ENCODE measurements at places on chromosomes 16 and 17.

- DNase-seq = no peak
Observed at GRCh38 chr16:66918803-66919568, at the start of gene CDH16. Gene CDH16 (minus strand): TSS chr16:66918885. CDS start chr16:66918065, 820 bp downstream.

DNA sequence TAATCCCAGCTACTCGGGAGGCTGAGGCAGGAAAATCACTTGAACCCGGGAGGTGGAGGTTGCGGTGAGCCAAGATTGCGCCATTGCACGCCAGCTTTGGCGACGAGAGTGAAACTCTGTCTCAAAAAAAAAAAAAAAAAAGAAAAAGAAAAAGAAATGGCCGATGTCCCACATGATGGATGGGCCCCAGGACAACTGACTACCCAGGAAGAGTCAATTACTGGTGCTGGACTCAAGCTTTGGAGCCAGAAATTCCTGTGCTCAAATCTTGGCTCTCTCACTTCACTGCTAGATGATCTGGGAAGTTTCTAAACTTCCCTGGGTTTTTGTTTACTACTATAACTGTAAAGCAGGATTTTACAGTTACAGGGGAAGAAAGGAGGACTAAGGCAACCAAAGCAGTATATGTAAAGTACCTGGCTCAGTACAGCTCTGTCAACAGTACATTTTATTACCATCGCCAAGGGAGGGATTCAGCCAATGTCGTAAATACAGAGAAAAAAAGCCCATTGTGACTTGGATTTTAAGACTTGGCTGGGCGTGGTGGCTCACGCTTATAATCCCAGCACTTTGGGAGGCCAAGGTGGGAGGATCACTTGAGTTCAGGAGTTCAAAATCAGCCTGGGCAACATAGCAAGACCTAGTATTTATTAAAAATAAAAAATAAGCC lies 11.9 kb downstream of the C16orf86 start:
- DNase-seq = no peak

DNA sequence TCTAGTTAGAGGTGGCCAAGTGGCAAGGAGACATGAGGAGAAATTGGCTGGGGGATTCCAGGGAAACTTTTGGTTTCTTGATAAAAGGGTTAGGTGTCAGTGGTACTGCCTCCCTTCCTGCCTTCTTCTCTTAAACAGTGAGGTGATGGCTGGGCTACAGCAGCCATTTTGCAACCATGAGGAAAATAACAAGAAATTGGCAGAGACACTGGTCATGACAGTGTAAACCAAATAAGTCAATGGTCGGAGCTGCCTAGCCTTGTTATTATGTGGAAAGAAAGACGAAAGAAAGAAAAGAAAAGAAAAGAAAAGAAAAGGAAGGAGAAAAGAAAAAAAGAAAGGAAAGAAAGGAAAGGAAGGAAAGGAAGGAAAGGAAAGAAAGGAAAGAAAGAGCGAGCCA lies 63.9 kb downstream of the CPPED1 start:
- no peak for DNase-seq

GRCh38 chr16:50369133-50369804 lies 481 bp upstream of the BRD7 start:
- DNase-seq = no peak

- peak; percentile 72 for DNase-seq
Observed at GRCh38 chr17:80125656-80126448, 21.1 kb downstream of the EIF4A3 start.

DNA sequence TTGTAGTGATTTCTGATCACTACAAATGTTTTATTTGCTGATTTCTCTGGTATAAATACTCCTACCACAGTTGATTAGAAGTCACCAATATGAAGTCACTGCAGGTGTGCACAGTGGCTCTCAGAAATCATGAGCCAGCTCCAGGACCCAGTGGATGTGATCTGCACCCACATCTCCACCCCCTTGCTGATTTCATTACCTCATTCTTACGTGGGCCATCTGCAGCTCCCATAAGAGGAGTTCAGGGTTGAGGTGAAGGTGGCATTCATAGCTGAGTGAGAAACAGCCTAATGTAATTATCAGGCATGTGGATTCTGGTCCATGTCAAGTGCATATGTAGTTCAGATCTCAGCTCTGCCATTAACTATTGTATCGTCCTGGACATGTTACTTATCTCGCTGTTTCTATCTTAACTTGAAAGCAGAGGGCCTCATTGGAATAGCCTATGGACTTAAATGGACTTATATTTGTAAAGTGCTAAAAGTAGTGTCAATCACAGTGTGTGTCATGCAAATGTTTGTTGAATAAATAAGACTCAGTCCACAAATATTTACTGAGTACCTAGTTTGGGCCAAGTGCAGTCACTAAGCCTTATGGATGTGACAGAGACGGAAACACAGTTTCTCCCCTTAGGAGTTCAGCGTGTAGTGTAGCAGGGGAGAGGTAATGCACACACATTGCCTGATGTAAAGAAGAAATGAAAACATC lies 40.7 kb upstream of the ZKSCAN2 start:
- no peak for DNase-seq

DNA sequence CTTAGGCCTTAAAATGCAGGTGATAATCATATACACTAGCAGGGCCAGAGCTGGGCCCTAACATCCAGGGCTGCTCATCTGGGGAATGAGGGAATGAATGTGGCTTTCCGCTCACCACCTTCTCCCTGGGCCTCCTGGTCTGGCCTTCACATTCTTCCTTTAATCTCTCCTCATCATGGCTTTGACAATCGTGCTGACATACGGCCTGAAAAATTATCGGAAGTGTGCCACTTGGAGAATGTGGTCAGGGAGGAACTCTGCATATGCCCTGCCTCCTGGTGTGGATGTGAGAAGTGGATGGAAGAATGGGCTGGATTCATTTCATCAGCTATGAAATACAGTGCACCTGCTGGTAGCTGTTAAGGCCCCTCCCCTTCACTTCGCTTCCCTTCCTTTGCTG lies 2.4 kb downstream of the WSCD1 start:
- no peak for DNase-seq

DNA sequence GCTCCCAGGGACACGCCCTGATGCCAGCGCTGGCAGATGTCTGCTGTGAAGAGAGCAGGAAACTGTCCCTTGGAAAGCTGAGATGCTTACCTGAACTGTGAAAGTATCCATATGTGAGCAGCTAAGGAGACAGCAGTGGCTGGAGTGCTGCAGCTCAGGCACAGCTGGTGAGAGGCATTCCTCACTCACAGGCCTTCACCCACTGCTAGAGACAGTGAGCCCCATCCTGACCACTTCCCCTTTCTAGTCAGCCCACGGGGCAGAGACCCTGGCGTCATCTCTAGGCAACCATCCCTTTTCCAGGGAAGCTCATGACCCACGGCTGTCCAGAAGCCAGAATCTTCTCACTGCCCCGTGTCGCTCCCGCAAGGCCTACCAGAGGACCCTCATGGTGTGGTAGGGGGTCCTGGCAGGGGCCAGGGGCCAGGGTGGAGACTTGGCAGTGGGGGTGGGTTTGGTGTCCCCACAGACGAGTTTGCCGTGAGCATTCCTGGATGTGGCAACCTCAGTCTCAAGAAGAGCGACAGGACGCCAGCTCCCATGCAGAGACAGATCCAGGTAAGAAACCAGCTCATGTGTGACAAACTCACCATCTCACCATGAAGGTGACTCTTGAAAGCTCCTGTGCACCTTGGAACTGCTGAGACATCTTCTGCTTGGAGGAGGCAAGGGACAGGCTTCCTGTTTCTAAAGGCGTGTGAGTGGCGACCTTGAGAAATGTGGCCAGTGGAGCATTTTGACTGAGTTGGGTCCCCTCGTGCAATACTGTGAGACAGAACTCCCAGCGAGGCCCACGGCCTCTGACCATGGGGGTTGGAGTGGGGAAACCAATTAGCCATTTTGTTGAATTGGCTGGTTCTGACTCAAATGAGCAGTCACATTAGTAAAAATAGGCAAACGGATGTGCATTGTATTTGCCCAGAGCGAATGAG lies at the start of gene SCIMP:
Gene SCIMP, minus strand, starts transcription at position 216 of the 932 bp plus-strand sequence. Its CDS starts 105 bp downstream, at position 111.
- DNase-seq = no peak

GRCh38 chr16:23836404-23837311 lies 875 bp downstream of the PRKCB start:
- DNase-seq = no peak

GRCh38 chr16:68943961-68944360 lies 100.6 kb downstream of the TANGO6 start:
- no peak for DNase-seq

- no peak for DNase-seq
Observed at GRCh38 chr16:12833926-12834325, 30.2 kb upstream of the CPPED1 start.

GRCh38 chr17:69725146-69725545 lies 310.6 kb downstream of the MAP2K6 start:
- no peak for DNase-seq

DNA sequence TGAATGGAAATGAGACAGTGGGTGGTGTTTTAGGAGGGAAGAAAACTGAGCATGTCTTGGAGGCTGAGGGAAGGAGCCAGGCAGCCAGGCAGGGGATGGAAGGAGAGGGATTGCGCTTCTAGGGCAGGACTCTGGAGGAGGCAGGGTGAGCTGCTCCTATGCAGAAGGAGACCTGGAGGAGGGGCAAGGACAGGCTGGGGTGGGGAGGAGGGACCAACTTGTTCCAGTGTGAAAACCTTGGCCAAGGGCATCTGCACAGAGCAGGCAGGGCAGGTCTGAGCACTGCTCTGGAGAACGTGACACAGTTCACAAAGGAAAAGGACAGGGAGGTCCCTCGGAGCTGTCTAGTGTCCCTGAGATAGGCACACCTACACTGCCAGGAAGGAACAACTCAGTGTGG lies 5.5 kb downstream of the GALK1 start:
- DNase-seq = no peak

GRCh38 chr17:39597372-39598046 lies 10.2 kb downstream of the NEUROD2 start:
- DNase-seq = no peak

DNA sequence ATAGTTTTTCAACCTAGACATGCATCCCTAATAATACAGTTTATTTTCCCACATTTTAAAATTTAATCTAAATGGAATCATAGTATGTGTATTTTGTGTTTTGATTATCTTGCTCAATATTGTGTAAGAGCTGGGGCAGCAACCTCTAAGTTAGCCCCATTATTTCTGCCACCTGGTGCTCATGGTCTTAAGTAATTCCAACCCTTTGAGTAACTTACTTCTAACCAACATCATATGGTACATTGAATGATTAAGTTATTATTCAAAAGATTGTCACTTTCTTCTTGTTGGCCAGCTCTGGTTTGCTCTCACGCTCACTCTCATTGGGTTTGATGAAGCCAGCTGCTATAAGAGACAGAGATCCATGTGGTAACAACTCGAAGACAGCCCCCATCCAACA lies 3.9 kb upstream of the KRTAP4-3 start:
- peak; percentile 23 for DNase-seq

- DNase-seq = peak; percentile 11
Observed at GRCh38 chr17:71790791-71791190, 330.0 kb upstream of the SOX9 start.

GRCh38 chr17:35898283-35899070 lies 18.3 kb upstream of the CCL5 start:
- DNase-seq = no peak

- no peak for DNase-seq
Observed at GRCh38 chr17:4901648-4902344, 1.1 kb downstream of the CHRNE start.

DNA sequence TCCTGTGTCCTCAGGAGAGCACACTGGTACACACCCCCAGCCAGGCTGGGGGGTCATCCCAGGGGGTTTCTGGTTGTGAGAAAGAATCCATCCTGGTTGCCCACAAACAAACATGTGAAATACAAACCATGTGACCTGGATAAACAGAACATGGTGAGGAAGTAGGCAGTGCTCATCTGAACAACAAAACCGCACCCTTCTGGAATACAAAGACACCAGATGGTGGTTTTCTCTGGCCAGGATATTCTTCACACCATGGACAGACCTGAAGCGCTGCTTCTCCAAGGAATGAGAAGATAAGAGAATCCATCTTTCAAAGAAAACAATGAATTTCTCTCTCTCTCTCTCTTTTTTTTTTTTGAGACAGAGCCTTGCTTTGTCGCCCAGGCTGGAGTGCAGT lies 302.3 kb downstream of the SLC39A11 start:
- DNase-seq = no peak

DNA sequence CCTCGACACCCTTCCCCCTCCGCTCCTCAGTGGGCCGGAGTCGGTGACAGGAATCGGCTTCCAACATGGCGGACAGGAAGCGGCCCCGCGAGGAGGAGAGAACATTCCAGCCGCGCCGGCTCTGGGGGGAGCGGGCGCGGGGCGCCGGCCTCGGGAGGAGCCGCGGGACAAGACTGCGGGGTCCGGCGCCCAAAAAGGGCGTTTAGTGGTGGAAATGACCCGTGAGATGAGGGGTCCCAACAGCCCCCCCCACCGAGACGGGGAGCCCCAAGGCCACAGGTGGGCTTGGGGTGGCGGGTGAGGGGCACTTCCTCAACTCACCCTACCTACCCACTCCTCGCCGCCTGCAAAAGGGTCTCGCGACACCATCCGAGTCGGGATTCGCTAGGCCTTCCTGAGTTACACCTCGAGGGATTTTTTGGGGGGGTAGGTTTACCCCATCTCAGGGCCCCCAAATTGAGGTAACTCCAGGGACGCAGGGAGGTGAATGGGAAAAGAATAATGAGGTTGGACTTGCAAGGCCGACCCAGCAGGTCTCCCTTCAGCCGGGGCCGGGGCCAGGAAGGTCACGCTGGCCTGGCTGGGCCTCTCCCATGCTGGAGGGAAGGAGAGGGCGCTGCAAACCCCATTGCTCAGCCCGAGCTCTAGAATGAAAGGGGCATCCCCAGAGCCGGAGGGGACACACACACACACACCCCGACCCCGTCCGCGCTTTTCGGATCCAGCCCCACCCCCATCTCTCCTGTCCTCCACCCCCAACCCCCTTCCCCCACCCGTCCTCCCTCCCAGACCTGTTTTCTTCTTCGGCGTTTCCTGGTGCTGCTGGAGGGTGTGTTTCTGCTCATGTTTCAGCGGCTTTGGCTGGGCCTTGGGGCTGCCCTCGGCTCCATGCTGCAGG lies 707 bp downstream of the NUFIP2 start:
- peak; percentile 34 for DNase-seq

- no peak for DNase-seq
Observed at GRCh38 chr17:9895923-9896322, 9.1 kb downstream of the RCVRN start.

GRCh38 chr17:40622509-40622928 lies 25.1 kb downstream of the SMARCE1 start:
- no peak for DNase-seq

DNA sequence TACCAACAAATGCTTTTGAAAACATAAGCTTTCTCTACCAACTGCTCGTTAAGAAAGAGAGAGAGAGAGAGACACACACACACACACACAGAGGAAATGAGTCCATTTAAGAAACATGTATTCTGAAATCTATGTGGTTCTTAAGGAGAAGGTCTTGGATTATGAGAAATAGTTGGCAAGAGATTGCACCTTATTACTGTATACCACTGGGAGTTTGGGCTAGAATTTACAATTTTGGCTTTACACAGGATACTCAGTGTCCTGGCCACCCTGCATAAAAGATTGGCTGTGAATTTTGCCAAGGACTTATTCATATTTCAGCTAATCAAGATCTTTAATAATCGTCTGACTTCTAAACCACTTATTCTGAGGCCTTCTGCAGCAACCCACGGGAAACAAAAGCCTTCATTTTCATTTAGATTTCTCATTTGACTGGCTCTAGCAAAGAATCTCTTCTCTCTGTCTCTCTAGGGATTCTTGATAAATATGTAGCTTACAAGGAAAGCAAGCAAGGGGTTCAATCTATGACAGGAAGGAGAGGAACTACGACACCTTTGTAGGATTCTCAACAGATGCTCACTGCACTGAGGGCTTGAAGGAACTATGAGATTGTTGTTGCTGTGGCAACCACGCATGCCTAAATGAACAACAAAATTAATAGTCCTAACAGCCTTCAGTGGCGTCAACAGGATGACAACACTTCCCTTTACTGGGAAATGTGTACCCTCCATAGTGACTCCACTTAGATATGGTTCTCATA lies 75.3 kb upstream of the GNAO1 start:
- DNase-seq = no peak
